ENCODE measurements at places on chromosomes 12 and 14. TPM values are rescaled to one million over a fixed set of nuclear protein-coding genes. Genes with fewer than 3 reads are reported as not detected.

DNA sequence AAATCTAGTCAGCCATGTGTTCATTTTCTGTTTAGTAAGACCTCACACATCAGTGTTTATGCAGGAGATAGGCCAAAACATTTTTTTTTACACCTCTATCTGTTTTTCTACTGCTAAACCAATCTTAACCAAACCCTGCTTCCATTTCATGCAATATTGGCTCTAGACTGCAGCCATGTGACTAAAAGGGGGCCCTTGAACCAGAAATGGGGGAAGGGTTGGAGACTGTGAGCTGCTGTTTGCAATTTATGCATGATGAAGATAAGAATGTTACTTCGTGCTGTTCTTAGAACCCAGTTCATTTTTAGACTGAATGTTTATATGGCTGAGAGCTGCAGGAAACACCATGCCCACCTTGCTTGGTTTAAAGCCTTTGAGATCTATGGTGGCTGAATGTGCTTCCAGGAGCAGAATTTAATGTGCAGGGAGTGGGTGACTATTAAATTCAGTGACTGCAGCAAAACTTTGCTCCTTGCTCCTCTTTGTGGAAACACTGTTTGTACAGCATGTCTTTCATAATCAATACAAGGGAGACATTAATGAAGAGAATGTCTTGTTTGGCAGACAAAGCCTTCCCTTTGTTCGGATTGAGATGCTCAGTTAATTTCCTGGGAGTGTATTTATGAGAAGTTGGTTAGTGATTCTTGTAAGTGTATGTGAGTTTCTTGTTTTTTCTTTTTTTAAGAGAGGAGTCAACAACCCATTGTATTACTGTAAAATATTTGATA lies 53.6 kb downstream of the CHST11 start:
- no peak for DNase-seq

- no peak for DNase-seq
These were observed 58.9 kb upstream of the TMTC2 start for GRCh38 chr12:82627799-82628198.

DNA sequence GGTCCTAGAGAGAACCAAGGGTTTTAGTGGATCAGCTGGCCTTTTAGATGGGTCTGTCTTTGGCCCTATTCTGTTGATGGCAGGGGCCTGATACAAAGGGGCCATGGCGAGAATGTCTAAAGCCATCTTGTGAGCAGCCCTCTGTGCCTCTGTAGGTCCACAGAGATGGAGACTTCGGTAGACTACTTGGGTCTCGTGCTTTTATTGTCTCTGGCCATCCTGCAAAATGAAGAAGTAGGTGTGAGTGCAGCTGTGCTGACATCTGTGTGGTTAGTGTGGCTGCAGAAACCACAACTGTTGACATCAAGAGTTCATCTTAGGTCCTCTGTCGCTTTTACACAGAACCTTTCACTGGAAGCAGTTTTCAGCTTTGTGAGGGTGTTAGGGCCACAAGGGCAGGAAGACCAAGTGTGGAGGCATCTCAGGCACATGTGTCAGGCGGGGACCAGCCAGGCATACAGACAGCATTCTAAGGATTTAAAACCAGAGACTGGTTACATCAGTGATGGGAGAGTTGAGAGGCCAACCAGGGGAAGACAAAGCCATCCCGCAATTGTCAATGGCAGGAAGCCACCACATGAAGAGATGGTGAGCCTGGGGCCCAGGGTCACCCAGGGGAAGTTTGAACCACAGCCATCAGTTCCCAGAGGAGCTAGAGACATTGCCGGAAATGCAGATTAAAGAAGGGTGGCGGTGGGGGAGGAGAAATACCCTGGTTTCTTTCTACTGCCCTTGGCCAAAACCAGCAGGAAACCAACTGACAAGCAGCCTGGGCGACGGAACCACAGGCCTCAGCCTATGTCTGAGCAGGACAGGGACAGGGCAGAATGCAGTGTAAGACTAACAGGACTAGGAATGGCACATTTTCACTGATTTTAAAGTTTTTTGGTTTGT lies 13.0 kb upstream of the TPCN1 start:
- no peak for DNase-seq

GRCh38 chr12:5792343-5792742 lies 152.7 kb downstream of the ANO2 start:
- DNase-seq, result no peak

GRCh38 chr12:88453323-88453722 lies 126.9 kb downstream of the KITLG start:
- no peak for DNase-seq

- DNase-seq, result no peak
These were observed 154.1 kb downstream of the NEDD1 start for GRCh38 chr12:97061171-97061570.

Gene GCH1
- 3.8 TPM for total RNA-seq

GRCh38 chr14:69941768-69942742 lies 62.8 kb downstream of the SMOC1 start:
- no peak for DNase-seq

GRCh38 chr12:57852200-57852599 lies 5.7 kb upstream of the CTDSP2 start:
- no peak for DNase-seq

DNA sequence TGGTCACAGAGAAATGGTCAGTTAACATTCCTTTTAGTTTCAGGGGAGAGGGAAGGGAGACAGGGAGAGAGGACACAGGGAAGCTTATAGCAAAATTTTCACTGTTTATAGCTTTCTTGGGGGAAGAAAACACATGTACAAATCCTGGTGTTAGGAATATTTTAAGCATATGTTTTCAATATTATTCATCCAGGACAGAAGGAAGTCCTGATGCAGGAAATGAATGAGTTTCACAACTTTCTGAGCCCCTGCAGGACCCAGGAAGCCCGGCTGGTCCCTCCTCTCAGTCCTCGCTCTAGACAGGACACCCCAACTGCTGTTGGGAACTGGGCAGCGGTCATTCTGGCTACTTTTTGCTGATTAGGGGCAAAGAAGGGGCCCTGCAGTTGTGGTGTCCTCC lies 71.1 kb upstream of the ZDHHC17 start:
- DNase-seq, result no peak

GRCh38 chr12:80721326-80721725 lies 4.6 kb downstream of the MYF5 start:
- no peak for DNase-seq

Gene CEBPE
- total RNA-seq, result not detected

Gene KCNH3
- total RNA-seq, result 1.0 TPM

- no peak for DNase-seq
These were observed 196.6 kb downstream of the EGLN3 start for GRCh38 chr14:33754261-33754660.

GRCh38 chr14:101895256-101895655 lies 69.1 kb upstream of the DYNC1H1 start:
- no peak for DNase-seq

DNA sequence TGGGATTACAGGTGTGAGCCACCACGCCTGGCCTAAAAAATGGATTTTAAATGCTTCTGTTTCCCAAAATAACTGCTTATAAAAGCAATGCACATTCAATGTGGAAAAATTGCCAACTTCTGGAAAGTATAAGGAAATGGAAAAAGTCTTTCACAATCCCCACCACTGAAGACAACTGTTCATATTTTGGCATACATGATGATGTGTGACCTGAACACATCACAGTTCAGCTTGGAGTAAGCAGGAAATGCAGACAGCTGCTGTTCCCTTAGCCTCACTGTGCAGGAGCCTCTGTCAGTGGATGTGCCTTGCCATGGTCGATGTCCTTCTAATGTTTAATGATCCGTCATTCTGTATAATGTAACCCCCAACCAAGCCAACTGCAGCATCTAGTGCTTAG lies 5.2 kb downstream of the MTERF2 start:
- DNase-seq, result no peak

DNA sequence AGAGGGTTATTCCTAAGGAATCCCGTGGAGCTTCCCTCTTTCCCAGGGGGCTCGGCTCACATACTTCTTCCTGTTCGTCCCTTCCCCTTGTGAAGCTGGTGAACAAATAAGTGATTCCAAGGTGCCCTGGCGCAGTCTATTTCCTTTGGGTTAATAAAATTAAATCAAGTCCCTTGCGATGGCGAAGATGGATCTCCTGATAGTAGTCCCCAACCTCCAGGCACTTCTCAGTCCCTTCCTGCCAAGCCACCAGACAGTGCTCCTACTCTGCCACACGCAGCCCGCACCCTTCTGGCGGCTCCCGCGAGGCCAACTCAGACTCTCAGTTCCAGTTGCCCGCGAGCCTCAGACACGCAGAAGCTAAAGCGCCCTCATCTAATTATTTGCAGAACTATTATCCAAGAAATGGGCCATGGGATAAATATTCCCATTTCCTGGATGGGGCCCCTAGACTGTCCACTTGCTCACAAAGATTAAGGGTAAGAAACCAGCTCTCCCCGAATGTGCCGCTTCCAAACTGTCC lies 2.4 kb upstream of the SIX6 start:
- DNase-seq, result no peak

Gene TRPV4
- 0.90 TPM for total RNA-seq

Gene ART4
- total RNA-seq, result 12.1 TPM

DNA sequence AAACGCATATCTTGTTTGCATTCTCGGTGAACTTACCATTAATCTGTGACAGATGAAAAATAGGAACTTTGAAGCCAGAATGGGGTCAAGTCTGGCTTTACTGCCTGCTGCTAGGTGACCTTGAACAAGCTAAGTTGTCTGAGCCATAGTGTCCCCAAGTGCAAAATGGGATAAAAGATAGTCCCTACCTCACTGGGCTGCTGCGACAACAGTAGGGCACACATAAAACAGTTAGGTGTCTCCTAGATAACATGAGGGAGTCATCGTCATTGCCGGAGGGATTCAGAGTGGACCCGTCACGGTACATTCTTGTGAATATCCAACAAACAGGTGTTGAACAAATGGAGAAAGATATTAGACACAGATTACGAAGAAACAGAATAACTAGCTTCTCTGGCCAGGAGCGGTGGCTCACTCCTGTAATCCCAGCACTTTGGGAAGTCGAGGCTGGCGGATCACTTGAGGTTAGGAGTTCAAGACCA lies 71.2 kb downstream of the NINJ2 start:
- no peak for DNase-seq

DNA sequence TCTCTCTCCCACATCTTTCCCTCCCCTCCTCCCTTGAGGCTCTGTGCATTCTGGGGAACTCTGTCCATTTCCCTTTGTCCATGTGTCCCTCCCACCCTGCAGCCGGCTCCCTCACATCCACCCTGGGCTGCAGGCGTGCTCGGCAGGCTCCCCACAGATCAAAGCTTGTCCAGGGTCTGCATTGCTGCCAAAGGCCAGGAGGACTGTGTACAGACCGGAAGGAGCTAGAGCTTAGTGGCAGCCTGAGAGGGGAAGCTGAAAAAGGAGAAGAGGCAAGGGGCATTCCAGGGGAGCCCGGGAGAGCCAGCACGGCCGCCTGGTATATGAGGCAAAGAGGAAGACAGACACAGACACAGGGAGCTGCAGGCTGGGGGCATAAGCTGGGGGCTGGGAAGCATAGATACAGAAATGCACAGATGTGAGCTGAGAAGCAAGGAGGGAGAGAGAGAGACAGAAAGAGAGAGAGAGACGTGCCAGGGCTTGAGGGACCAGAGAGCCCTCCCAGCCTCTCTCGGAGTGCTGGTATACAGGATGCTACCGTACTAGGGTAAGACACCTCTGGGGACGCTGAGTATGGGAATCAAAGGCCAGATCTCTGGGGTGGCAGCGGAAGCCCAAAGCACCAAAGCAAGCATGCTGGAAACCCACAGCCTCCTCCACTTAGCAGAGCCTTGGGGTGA lies 3.3 kb downstream of the CD4 start:
- DNase-seq, result no peak

Gene PRH2
- not detected for total RNA-seq

GRCh38 chr12:75438059-75438754 lies 42.3 kb upstream of the GLIPR1 start:
- DNase-seq, result no peak

- no peak for DNase-seq
These were observed 4.7 kb downstream of the ANHX start for GRCh38 chr12:133231001-133231400.

Gene ZNF705A
- total RNA-seq, result not detected

- DNase-seq, result no peak
These were observed 5.5 kb upstream of the GPR132 start for GRCh38 chr14:105070760-105071137.

DNA sequence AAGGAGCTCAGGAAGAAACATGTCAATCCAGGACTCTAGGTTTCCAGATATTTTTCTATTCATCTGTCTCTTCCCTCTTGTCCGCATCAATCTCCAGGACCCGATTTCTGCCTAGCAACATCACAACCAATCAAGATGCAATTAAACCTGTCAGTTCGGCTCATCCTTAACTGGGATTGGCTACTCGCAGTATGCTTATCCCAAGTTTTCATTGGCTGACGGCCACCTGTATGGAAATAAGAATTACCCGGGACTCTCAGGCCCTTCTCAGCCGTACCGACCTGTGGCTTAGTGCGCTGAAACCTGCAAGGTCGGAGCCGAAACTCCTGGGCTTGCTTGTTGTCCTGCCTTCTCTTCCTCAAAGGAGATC lies 20.4 kb upstream of the ATP5MC2 start:
- DNase-seq, result peak; percentile 67

Gene GNS
- 106 TPM for total RNA-seq

Gene SIX1
- total RNA-seq, result not detected

DNA sequence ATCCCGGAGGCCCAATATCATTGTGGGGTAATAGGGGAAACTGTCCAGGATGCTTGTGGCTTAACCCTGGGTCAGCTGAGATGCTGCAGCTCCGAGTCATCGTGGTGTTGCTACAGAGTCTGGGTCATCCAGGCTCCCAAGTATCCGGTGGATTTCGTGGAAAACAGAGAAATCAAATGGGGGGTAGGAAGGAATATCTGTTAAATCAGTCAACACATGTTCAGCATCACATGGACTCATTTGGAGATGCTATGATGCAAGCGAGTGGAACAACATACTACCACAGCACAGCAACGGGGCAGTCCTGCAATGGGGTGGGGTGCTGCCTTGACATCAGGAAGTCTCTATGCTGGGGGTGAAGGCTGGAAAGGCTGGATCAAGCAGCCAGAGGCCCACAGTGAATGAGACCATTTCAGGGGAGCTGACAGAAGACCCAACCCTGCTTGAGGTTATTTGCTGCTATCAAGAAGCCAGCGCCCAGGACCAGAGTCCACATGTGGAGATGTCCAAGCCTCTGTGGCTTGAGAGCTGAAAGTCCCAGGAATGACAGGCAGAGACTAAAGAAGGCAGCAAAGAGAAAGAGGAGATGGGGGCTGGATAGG lies 22.9 kb downstream of the VDR start:
- peak; percentile 67 for DNase-seq

DNA sequence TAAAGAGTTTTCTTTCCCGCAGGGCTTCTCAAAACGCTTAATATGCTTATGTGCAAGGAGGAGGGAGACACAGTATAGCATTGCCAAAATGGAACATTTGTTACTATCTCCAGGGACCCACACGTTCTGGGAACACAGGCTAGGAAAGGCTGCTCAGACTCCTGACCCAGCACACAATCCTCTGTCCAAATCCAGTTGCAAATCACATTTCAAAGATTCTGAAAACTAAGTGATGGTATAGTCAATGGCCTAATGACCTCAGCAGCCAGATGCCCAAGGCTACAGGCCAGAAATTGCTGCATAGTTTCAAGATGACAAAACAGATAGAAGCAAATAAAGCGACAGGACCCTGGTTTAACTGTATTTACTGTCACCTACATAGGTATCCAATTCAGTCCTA lies 97.0 kb upstream of the GRIP1 start:
- DNase-seq, result no peak

GRCh38 chr14:63752449-63753169 lies 24.7 kb upstream of the SGPP1 start:
- no peak for DNase-seq

Gene JAG2
- 14.5 TPM for total RNA-seq

- no peak for DNase-seq
These were observed 34.7 kb downstream of the CCDC92 start for GRCh38 chr12:123937707-123938591.

Gene AMIGO2
- 2.3 TPM for total RNA-seq

Gene NXPH4
- 1.1 TPM for total RNA-seq

Gene NUDT14
- total RNA-seq, result 18.9 TPM

Gene KRT3
- not detected for total RNA-seq

Data from right atrium auricular region (tissue), 2 donors.